ENCODE measurements at places on chromosomes 7 and 10. TPM values are rescaled to one million over a fixed set of nuclear protein-coding genes. Genes with fewer than 3 reads are reported as not detected.

COL26A1 gene
- total RNA-seq: not detected

- no peak for DNase-seq
These were observed 39.1 kb upstream of the ZNF273 start for GRCh38 chr7:64863969-64864368.

DNA sequence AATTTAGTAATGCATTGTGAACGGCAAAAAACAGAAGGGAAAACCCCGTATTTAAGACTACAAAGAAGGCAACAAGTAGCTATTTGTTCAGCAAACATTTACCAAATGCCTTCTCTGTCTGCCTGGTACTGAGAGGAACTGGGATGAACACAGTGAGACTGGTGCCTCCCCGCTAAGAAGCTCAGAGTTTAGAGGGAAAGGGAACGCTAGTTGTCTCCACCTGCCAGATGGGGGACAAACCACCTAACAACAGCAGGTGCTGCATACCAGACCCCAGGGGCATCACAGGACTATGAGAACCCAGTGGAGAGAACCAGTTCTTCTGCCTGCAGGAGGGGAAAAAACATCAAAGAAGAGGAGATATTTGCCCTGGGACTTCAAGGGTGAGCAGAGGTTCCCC is 147.1 kb downstream of the SLC25A13 start:
- no peak for DNase-seq

TBL2 gene
- total RNA-seq: 7.8 TPM

GRCh38 chr7:101804088-101804963 is 13.1 kb upstream of the CUX1 start:
- DNase-seq: no peak

DNA sequence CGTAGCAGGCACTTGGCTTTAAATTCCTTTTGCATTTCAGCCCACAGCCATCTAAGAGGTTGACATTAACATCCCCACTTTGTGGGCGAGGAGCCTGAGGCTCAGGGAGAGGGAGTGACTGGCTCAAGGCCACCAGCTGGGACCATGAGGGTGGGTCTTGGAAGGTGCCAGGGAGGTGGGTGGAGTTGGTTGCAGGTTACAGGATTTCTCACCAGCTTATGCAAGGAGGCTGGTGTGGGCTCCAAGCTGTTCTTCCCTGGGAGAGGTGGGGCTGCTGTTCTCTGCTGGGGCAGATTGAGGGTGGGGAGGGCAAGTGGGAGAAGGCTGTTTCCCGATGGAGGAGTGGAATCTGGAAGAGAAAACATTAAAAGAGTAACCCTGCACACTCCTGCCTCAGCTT is 14.1 kb upstream of the C10orf95 start:
- DNase-seq: no peak
